ENCODE measurements at places on chromosomes 3 and 15.

- peak; percentile 15 for DNase-seq
These were observed 34.0 kb downstream of the XXYLT1 start for GRCh38 chr3:195236801-195237570.

DNA sequence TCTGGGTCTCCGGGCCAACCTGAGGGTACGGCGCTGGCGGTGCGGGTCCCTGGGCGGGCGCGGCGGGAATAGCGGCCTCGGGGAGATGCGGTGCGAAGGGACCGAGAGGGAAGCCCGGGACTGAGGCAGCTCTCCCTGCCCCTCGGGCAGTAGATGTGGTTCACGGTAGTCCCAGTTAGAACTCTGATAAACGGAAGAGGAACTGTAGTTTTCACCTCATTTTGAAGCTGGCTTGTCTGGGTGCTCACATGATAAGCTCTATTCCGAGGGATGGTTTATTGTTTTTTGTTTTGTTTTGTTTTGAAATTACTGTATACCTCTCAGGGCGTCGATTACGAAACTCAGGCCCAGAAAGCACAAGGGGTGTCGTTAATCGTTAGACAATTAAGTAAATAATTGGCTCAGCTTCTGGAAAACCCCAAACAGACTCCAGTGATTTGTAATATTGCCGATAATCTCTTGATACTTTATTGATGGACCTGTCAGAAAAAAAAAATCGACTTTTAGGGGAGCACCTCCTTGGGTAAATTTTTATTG, 413 bp downstream of the NUSAP1 start:
- no peak for DNase-seq

- DNase-seq, result no peak
These were observed at the start of gene TRAK1 for GRCh38 chr3:42090973-42091731. Gene TRAK1, plus strand, starts transcription at chr3:42091357. Its CDS starts 113 bp downstream, at chr3:42091470.

DNA sequence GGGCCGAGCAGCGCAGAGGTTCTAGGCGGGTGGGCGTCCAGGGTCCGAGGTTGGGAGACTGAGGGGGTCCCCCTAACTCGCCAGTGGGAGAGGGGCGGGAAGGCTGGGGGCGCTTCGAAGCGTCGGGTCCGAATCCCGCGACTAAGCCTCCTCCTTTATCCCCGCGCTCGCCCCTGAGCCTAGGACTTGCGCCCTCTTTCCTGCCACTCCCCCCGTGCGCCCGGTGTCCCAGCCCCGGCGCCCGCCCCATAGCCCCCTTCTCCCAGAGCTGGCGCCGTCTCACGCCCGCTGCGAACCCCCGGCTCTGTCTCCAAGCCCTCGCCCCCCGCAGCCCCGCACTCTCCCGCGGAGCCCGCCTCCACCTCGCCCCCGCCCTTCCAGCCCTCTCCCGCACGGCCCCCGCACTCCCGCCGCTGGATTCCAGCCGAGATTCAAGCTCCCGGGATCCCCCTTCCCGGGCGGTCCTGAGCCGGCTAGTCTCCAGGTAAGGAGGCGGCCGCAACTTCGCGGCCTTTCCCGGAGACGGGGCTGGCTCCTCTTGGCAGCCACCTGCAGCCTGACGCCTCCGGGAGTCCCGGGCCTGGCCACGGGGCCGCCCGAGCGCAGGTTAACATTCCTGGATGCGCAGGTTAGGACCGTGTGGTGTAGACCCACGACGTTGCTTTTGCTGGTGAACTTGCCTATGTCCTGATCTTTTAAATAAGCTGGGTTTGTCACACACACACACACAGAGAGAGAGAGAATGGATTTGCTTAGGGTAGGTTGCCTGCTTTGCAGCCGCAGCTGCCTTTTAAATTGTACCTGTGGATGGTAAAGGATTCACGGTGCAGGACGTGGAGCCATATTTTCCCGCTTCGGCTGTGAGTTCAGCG, 563 bp downstream of the PXYLP1 start:
- peak; percentile 31 for DNase-seq

DNA sequence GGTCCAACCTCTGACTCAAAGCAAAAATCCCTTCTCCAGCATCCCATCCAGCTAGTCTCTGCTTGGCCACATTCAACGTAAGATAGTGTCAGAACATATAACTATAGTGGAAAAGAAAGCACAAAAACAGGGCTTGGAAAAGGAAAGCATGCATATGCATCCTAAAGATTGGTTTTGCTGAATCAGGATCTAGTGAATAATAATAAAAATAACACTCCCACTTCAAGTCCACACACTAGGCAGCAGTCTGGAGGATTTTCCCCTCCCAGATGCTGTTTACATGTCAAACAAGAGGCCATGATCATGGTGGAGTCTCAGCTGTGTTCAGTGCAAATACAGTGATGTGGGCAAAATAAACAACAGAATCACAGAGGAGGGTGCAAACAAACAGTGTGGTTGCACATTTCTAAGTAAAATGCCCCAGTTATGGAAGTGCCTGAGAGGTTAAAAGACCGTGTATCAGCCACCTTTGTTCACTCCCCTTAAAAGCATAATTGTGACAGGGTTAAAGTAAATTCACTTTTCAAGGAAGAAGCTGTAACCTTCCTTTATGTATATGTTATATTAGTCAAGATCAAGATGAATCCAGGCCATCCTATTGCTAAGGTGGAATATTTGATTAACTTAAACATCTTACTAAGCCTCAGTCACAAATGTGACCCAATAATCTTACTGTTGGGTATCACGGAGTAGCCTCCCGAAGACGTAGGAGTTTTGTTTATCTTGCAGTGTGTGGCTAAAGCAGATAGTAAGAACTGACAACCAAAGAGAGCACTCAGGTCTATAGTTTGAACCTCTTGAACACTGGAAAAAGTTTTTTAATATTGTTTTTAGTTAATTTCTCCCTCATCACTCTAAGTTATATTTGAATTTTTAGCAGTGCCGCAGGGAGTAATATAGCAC, 424.5 kb downstream of the SOX2 start:
- DNase-seq, result no peak

GRCh38 chr3:62379321-62379798, 6.0 kb upstream of the FEZF2 start:
- no peak for DNase-seq

GRCh38 chr15:70358011-70358819, 260.5 kb upstream of the TLE3 start:
- DNase-seq, result no peak

- DNase-seq, result no peak
These were observed 38.3 kb upstream of the CMTM7 start for GRCh38 chr3:32353351-32353750.

GRCh38 chr3:107065094-107065861, 312.0 kb upstream of the CCDC54 start:
- no peak for DNase-seq

GRCh38 chr3:189664311-189664710, 33.1 kb downstream of the TP63 start:
- DNase-seq, result no peak

- DNase-seq, result no peak
These were observed 23.9 kb upstream of the NR2C2 start for GRCh38 chr3:14923476-14923875.

- no peak for DNase-seq
These were observed 29.8 kb downstream of the FSTL1 start for GRCh38 chr3:120420928-120421551.

DNA sequence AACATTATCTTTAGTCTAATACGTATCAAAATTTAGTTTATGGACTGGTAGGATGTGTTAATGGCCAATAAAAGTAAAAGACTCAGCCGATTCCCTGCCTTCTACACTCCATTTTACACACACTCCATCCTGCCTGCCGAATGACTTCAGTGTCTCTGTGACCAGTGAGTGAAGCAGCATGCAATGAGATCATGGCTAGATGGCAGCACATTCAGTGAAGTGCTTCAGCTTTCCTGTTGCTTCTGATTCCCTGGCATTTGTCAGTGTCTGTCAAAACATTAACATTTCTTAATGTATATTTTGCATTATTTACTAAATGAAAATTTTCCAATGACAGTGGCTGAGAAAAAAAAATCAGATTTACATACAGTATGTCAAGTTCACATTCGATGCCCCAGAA, 412.0 kb downstream of the FHIT start:
- DNase-seq, result no peak

- no peak for DNase-seq
These were observed 251.9 kb upstream of the TGFBR2 start for GRCh38 chr3:30354513-30354912.

DNA sequence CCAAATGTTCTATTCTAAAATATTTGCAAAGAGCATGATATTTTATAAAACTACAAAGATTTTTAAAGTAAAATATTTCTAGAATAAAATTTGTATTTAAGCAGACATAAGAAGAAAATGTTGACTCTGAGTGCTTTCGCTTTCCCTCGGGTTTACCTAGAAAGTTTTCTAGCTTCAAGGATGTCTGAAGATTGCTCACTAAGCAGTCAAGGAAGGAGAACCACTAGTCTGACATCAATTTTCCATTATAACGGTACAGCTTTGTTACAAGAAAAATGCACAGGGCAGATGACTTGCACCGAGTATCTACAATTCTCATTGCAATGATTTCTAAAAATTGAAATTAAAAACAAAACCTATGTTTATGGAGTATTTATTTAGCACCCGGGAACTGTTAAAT, 14.2 kb downstream of the GPR15 start:
- no peak for DNase-seq

GRCh38 chr3:24483873-24484272, 10.8 kb downstream of the THRB start:
- DNase-seq, result peak; percentile 50

DNA sequence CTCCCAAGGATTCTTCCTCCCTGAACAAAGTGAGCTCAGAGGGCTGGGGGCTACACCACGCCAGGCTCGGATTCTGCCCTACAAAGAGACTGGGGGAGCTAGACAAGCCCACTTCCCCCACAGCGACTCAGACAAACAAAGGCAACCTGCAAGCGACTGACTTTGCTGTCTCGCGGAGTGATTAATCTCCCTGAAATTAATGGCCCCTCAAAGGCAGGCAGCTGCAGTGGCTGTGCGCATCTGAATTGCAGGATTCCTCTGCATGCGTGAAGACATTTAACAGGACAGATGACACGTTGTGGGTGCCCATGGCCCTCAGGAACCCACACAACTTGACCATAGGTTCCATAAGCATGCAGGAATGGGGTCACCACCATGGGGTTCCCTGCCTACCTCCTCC, 18.4 kb downstream of the CTXND1 start:
- DNase-seq, result no peak

DNA sequence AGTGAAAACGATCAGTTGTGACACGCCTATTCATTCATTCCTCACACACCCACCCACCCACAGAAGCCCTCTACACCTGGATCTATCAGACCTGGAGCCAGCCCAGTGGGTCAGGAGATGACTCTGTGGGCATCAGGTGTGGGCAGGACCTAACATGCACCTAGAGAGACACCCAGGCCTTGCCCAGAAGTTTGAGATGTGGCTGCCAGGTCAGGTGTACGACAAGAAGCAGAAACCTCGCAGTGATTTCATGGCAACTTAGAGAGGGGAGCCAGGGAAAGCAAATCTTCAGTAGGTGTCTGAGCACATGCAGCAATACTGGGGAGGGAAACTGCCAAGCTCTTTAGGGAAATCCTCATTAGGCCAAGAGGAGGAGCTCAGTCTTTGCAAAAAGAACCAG, 264.7 kb upstream of the ROPN1 start:
- no peak for DNase-seq

DNA sequence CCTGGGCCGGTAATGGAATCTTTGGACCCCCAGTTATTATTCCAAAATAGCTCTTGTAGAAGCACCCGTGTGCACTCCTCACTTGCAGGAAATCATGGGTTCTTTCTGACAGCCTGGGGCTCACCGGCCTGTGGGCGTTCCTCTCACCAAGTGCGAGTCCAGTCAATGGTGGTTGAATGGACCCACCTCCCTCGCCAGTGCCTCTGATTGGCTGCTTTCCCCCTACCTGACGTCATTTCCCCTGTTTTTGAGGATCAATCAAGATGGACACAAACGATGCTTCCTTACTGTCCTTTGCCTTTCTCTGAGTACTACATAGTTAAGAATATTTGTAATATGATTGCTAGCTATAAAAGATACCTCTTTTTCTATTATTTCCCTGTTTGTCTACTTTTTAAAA, 18.1 kb downstream of the MOBP start:
- DNase-seq, result no peak

GRCh38 chr3:184814214-184814613, 2.2 kb downstream of the VPS8 start:
- DNase-seq, result no peak

DNA sequence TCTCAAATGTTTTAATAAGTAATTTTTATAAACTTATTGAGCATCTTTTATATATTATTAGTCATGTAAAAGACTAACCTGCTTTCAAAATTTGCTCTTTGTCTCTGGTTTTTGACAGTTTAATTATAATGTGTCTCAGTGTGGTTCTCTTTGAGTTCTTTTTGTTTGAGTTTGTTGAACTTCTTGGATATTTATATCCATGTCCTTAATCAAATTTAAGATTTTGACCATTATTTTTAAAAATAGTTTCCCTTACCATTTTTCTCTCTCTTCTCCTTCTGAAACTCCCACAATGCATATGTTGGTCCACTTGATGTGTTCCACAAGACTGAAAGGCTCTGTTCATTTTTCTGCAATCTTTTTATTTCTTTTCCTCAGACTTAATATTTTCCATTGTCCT, 366.1 kb upstream of the GOLIM4 start:
- DNase-seq, result no peak

DNA sequence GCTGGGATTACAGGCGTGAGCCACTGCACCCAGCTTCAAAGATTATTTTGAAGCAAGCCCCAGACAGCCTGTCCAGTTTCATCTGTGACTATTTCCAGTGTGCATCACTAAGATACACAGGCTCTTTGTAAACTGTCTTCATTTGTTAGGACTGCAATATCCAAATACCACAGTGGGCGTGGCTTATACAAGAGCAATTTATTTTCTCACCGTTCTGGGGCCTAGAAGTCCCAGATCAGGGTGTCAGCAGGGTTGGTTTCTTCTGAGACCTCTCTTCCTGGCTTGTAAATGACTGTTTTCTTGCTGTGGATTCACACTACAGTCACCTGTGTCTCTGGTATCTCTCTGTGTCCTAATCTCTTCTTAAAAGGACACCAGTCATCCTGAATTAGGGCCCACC, 59.7 kb downstream of the RLBP1 start:
- DNase-seq, result no peak

DNA sequence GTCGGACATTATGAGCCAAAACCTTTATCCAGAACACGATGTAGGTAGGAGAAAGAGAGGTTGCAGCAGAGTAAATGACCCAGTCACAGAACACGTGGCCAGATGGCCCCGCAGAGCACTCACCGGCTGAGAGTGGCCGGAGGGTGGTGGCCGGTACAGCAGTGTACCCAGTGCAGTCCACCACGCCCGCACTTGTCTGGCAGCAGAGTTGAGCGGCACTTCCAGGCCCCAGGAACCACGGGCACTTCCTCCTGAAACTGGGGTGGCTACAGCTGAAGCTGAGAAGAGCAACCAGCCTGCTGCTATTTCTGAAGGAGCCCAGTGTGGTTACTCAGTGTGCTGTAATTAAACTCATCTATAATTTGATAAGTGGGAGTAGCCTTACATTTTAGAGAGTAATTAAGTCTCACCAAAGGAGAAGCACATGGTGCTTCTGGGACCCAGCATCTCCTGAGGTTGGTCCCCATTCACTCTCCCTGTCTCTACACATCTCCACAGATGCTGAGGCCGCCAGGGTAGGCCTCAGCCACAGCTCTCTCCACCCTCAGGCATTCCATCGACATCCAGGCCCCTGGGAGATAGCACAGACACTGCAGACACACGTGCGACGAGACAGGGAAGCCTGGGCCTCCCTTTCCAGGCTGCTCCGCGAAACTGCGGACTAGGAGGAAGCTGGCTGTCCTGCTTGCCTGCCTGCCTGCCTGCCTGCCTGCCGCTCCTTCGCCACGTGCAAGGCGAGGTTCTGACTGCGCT, 49.8 kb downstream of the BDH1 start:
- no peak for DNase-seq

Data from Peyer's patch (tissue), 4 donors.